ENCODE measurements at places on chromosomes 2 and 18.

GRCh38 chr2:16663121-16663905 lies 2.3 kb downstream of the CYRIA start:
- peak; percentile 10 for DNase-seq

GRCh38 chr2:152062125-152063091 lies 36.4 kb downstream of the CACNB4 start:
- no peak for DNase-seq

- DNase-seq, result no peak
Measured at GRCh38 chr2:100643467-100643866, 80.7 kb downstream of the PDCL3 start.

DNA sequence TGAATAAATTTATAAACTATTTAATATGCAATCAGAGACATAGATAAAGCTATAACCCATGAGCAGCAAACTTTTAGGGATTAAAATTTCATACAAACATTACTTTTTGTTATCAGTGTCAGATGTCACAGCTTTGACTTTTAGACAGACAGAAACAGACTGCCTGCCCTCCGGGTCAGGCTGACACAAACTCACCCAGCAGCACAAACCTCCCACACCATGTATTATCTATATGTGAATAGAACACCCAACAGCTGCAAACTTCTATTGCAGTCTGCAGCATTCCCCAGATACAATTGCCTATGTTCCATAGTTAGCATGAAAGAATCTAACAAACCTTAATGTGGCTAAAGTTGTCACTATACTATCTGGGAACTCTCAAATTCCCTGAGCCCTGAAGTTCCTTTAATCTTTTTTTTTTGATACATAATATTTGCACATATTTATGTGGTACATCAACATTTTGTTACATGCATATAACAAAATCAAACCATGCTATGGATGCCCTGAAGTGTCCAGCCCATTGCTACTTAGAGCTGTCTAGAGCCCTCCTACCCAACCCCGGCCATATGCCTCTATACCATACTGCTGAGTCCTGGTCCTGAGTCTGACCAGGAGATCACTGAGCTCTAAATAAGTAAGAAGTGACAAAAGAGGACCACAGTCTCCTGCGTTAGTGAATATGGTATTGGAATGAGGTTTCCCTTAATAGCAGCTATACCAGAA lies 214.4 kb downstream of the ZNF385B start:
- DNase-seq, result no peak

GRCh38 chr2:165572151-165572550 lies 102.7 kb downstream of the CSRNP3 start:
- DNase-seq, result peak; percentile 98

- DNase-seq, result no peak
Measured at GRCh38 chr2:192379736-192380135, 185.0 kb upstream of the TMEFF2 start.

DNA sequence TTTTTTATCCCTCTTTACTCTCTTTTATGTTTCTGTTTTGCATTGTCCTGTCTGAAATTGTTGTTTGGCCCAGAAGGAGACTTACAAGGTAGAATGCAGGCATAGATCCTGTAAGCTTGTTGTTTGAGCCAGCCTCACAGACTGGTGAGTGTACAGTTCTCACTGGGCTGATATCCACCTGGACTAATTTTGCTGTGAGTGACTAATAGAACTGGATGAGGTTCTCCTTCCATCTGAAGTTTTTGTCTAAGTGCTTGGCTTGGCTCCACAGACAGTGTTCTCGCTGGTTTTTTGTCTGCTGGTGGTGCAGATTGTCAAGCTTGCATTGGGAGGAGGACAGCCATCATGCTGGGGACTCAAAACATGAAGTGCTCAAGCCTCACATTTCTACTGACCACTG lies 495.7 kb downstream of the TSN start:
- no peak for DNase-seq

Data from DMS53 (cell line).